ENCODE measurements at places on chromosomes 16 and 17. TPM values are rescaled to one million over a fixed set of nuclear protein-coding genes. Genes with fewer than 3 reads are reported as not detected.

Gene WFDC1
- total RNA-seq = not detected

Gene CRISPLD2
- 1.9 TPM for total RNA-seq

Gene GAST
- not detected for total RNA-seq

DNA sequence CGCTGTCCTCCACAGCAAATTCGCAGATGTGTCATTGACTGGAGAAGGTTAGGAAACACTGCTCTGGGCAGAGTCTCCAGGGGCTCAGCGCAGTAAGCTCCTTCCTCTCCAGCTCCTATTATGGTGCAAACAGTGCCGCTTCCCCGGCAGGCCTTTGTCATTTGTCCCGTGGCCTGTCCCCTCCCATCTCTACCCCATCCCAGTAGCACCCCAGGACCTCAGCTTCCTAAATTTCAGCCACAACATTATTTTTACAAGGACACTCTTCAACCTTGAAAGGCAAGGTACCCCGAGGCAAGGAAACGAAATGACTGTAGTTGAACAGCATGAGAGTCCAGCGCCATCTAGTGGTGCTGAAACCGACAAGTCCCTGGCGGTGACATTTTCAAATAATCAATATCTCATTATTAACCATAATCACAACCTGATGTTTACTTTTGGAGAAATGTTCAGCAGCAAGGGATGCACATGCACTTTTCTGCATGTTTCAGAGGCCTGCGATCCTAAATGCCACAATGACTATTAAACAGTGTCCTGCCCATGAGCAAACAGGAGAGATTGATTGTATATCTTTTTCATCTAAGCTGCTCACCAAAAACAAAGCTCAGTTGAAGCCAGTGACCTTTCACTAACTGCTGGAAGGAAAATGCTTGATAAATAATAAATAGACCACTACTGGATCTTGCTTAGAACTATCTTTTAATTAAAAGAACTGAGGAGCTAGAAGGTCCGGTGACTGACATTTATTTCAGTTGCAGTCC lies 16.5 kb downstream of the MRPS23 start:
- no peak overlapping the region for H3K27ac ChIP-seq
- peaks cover under 1% of the 10 kb centered on the region for H3K36me3 ChIP-seq
- no peak overlapping the region for H3K4me3 ChIP-seq
- H3K27me3 ChIP-seq = no peaks in the 10 kb centered on the region
- H3K4me1 ChIP-seq = peaks cover 10% of the 10 kb centered on the region

GRCh38 chr16:76749780-76750375 lies 441.1 kb upstream of the MON1B start:
- H3K27ac ChIP-seq = no peak overlapping the region
- no peak overlapping the region for H3K4me3 ChIP-seq
- no peak for DNase-seq
- no peaks in the 10 kb centered on the region for H3K27me3 ChIP-seq

DNA sequence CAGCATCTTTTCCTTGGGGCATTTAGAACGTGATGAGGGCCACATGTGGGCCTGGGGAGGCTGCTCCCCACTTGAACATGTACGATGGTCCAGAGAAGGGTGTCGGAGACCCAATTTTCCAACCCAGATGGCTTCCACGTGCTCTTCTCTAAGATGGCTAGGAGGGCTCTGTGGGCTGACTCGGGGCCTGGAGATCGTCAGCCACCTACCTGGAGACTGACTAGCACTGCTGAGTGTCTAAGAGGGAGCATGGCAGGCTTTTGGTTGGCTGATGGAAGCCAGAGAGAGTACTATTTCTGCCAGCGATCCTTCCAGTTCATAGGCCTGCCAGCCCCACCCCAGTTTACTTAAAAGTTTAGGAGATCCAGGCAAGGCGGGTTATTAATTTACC lies 60.2 kb upstream of the CLEC18A start:
- peaks cover 11% of the 10 kb centered on the region for H3K4me1 ChIP-seq
- no peak for DNase-seq
- peaks cover 2% of the 10 kb centered on the region for H3K36me3 ChIP-seq
- H3K27ac ChIP-seq = no peak overlapping the region

DNA sequence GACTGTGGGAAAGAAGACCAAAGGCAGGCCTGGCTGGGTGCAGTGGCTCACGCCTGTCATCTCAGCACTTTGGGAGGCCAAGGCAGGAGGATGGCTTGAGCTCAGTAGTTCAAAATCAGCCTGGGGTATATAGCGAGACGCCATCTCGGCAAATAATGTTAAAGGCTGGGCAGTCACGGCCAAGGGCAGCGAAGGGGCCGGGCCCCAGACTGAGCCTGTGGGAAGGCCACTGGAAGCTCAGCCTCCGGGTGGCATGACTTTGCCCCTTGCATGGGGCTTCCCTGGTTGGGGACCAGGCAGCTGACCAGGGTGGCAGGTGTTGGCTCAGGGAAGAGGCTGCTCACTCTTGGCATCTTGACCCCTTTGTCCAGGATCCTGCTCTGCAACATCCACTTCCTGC lies 14.0 kb upstream of the CD300LD start:
- H3K4me3 ChIP-seq = no peak overlapping the region
- H3K36me3 ChIP-seq = peaks cover 7% of the 10 kb centered on the region
- no peak overlapping the region for H3K27ac ChIP-seq
- H3K4me1 ChIP-seq = peaks cover 3% of the 10 kb centered on the region
- DNase-seq = no peak

- peaks cover 19% of the 10 kb centered on the region for H3K27me3 ChIP-seq
- no peak overlapping the region for H3K27ac ChIP-seq
Measured at GRCh38 chr17:2023692-2024571, 1.2 kb downstream of the RTN4RL1 start.

DNA sequence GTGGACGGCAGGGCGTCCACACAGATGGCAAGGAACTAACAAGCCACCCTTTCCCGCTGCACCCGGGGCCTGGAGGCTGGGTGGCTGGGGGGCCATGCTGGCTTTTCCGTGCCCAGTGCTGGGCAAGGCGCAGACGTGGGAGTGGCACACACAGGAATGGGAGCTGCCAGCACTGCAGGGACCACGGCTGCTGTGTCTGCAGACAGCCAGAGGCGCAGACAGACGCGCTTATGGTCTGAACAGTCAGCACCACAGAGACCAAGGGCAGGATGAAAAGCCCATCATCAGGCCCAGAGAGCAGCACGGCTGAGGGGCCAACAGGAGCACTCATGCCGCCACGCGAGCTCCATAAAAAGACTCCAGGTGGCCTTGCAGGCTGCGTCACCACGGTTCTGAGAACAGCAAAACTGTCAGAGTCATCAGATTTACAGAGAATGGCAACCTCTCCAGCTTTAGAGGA lies 24.0 kb downstream of the PDIA2 start:
- no peaks in the 10 kb centered on the region for H3K27me3 ChIP-seq
- no peak overlapping the region for H3K4me3 ChIP-seq
- H3K4me1 ChIP-seq = peaks cover 6% of the 10 kb centered on the region
- H3K27ac ChIP-seq = peak overlapping the region; percentile 43

GRCh38 chr17:76335716-76336381 lies 17.9 kb downstream of the PRPSAP1 start:
- H3K4me3 ChIP-seq = no peak overlapping the region
- H3K36me3 ChIP-seq = no peaks in the 10 kb centered on the region
- no peak for DNase-seq
- H3K27ac ChIP-seq = no peak overlapping the region
- H3K4me1 ChIP-seq = peaks cover 13% of the 10 kb centered on the region

DNA sequence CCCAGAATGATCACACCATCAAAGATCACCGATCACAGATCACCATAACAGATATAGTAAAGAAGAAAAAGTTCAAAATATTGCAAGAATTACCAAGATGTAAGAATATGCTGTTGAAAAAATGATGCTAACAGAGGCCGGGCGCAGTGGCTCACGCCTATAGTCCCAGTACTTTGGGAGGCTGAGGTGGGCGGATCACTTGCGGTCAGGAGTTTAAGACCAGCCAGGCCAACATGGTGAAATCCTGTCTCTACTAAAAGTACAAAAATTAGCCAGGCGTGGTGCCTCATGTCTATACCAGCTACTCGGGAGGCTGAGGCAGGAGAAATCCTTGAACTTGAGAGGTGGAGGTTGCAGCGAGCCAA lies 53.2 kb downstream of the CPPED1 start:
- H3K36me3 ChIP-seq = peaks cover 5% of the 10 kb centered on the region
- no peak for DNase-seq
- H3K4me3 ChIP-seq = peak overlapping the region; percentile 75

Measured in T-helper 17 cell (primary cell).